ENCODE measurements at places on chromosomes 3 and 15.

- DNase-seq: peak; percentile 19
Measured at GRCh38 chr3:125443923-125444322, 68.8 kb upstream of the ZNF148 start.

GRCh38 chr15:83533410-83533962 is 86.3 kb downstream of the SH3GL3 start:
- DNase-seq: no peak

- no peak for DNase-seq
Measured at GRCh38 chr3:120875989-120876388, 32.0 kb upstream of the STXBP5L start.

- peak; percentile 38 for DNase-seq
Measured at GRCh38 chr15:45114076-45114750, at the start of the genes DUOX2 and DUOXA2. TSS of gene DUOX2 (minus strand) at chr15:45114172. CDS start at chr15:45113411, 761 bp downstream. TSS of gene DUOXA2 (plus strand) at chr15:45114326. CDS start at chr15:45114606, 280 bp downstream.

- no peak for DNase-seq
Measured at GRCh38 chr3:118946449-118946848, 88.2 kb downstream of the IGSF11 start.

GRCh38 chr3:9163289-9163688 is 86.2 kb downstream of the SRGAP3 start:
- no peak for DNase-seq

DNA sequence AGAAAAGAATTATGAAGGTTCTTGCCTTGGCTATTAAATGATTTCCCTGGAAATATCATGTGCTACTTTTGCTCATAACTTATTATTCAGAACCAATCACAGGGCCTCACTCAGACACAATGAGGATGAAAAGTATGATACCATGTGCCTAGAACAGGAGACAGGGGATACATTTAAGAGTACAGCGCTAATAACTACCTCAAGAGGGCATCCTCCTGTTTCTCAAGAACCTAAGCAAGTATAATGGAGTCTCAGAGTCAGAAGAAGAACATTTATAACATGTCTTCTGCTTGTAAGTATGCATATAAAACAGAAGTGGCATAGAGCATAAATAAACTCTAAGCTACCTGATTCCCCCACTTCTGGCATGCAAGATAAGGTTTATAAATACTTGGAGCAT is 125.4 kb upstream of the MME start:
- DNase-seq: peak; percentile 42
